ENCODE measurements at places on chromosomes 12 and 14.
A peak's percentile ranks its signal among the peaks of the same experiment; 100 is the strongest.

- DNase-seq, result peak; percentile 66
Observed at GRCh38 chr14:105537580-105538474, 11.4 kb downstream of the TMEM121 start.

- DNase-seq, result no peak
Observed at GRCh38 chr12:108394196-108394595, 55.1 kb upstream of the CMKLR1 start.

GRCh38 chr12:108797677-108798076, 59.7 kb downstream of the SSH1 start:
- DNase-seq, result no peak

GRCh38 chr12:105554223-105554678, 223.8 kb downstream of the C12orf75 start:
- DNase-seq, result no peak

DNA sequence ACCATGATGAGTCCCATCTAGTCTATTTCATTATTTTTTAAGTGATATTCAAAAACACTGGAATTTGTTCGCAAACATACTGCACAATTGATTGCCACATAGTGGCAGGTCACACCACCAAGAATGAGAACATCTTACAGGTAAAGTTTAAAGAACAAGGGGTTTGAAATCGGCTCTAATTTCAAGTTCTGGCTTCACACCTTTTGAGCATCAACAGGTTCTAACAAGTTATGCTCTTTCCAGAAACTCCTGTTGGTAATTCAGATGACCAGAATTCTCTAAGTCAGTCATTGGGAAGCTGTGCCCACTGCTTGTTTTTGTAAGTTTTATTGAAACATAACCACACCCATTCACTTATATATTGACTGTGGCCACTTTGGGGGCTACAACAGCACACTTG, 336.3 kb downstream of the FUT8 start:
- no peak for DNase-seq

DNA sequence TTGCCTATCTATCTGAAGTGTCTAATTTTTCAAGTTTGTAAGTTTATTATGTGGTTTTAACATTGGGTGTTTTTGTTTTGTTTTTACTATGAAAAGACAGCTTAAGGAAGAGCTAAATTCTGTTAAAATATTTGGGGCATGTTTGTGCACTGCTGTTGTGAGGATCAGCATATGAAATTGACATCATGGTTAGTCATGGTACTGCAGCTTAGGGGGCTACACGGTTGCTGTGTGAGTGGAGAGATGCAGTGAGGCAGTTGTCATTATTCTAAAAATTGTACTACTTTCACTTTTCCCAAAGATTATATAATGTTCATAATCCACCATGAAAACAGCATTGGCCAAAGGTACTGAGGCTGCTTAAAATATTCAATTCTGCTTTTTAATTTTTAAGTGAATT, 49.0 kb downstream of the ZC3H14 start:
- no peak for DNase-seq

DNA sequence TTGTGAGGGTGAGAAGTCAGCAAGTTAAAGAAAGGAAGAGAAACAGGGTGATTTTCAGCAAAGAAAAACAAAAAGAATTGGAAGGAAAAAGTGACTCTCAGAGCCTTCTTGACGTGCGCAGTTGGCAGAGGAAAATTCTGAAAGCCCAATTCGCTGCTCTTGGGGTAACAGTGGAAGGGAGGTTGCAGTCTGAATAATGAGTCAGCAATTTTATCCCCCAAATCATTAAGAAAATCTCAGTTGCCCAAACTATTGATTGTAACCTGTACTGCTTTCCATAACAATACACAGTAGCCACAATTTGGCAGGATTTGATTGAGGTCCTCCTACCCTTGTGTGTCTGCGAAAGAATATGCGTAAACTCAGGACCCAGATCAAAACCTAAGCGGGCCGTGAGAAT, 309.1 kb downstream of the EMP1 start:
- DNase-seq, result no peak

DNA sequence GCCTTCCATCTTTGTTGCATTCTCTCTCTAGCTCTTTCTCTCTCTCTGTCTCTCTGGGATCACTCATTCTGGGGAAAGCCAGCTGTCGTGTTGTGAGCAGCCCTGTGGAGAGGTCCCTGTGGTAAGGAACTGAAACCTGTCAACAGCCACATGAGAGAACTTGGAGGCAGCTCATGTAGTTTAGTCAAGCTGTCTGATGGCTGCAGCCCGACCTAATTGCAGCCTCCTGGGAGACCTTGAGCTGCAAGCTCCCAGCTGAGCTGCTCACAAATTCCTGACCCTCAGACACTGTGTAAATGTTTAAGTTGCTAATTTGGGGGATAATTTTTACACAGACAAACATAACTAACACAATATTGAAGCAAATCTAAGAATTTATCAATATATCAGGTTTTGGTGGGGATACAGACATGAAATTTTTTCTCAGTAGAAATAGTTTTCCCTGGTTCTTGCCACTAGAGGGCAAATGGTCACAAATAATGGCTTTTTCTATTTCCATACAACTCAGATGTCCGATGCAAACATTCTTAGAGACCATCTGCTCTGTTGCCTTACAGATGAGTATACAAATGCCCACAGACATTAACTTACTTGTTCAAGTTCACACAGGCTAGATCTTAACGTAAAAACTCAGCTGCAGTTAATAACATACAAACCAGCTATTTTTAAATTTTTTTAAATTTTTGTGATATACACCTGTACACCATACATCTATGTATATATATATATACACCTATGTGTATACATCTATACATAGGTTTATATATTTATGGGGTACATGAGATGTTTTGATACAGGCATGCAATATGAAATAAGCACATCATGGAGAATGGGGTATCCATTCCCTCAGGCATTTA, 15.5 kb upstream of the KRR1 start:
- peak; percentile 86 for DNase-seq

DNA sequence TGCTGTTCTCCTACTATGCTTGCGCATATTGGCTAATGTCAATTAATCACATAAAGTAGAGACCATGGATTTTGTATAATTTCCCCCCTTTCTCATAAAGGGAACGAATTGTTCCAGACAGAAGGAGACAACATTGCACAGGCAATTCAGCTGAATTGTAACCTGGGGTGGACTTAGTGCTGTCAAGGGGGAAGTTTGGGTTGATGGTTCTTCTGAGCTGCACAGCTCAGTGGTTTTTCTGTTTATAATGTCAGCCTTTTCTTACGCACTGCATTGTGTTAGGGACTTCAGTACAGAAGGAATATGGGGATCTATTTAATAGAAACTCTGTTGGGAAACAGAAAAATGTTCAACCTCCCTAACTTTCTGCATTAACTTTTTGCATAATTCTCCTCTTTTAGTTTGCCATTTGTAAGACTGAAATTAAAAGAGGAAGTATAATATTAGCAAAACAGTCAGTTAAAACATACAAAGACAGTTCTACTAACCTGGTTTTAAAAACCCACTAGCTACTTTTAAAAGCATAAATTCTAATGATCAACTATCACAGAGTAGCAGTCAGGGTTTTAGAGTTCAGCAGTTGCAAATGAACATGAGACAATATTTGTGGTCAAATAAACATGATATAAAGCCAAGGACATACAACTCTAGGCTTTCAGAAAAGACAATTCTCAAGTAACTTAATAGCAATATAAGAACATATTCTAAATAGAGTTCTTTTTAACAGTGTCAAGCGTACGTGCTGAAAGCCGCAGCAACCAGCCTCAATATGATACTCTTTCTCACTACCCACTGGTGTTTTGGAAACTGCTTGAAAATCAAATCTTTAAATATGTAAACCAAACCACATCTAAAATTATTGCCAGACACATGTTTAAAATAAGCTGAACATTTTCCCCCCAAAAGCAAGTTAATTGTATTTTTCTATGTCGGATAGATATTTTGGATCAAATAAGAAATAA, 393.0 kb downstream of the FSCB start:
- no peak for DNase-seq

DNA sequence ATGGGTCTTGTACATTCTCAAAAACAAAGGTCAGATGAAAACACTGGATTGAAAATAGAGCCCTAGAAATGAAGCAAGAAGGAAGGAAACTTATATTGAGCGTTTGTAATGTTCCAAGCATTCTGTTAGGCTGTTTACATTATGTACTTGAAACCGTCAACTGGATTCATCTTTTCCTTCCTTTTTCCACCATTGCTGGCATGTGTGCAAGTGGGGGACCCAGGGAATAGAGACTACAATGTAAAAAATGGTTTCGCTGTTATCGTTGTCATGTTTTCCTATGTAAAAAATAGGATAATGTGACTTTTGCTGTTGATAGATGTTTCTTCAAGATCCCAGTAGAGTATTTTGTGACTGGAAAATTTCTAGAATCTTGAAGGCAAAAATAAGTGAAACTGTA, 913.2 kb downstream of the NRXN3 start:
- no peak for DNase-seq

- no peak for DNase-seq
Observed at GRCh38 chr14:76984787-76985375, 43.6 kb downstream of the IRF2BPL start.

- DNase-seq, result no peak
Observed at GRCh38 chr14:104687601-104688504, 1.6 kb upstream of the INF2 start.

GRCh38 chr12:114274131-114274530, 131.8 kb downstream of the TBX5 start:
- DNase-seq, result no peak

GRCh38 chr14:69090187-69090789, 62.6 kb downstream of the DCAF5 start:
- DNase-seq, result peak; percentile 33

DNA sequence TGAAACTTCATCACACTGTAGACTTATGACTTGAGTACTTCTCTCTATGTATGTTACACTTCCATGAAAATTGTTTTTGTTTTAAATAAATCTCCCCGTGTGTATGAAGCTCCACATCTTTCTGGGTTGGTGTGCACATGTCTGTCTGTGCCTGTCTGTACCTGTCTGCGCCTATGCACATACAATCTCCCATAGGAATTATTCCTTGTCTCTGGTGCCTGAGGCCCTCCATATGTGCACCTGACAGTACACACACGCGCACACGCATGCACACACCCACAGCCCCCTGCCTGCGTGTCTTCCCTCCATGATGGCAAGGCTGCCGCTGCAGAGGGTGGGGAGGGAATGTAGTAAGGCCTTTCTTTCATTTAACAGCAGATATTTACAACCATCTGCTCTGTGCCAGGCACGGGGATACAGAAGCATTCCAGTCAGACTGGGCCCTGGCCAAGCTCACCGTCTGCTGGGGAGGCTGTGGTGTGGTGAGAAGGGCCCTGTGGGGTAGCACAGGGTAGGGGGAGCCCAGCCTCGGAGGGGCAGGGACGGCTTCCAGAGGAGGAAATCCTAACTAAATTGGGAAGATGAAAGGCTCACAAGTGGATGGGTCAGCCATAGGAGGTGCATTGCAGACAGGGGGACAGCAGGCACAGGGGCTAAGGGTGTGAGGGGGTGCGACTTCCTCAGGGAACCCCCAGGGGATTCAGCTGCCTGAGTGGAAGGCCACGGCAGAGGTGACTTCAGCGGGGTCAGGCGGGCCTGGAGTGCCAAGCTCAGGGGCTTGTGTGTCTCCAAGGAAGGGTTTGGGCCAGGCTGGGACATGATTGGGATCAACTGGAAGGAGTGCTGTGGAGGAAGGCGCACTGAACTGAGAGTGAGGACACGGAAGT, 26.1 kb downstream of the KRT8 start:
- DNase-seq, result no peak

DNA sequence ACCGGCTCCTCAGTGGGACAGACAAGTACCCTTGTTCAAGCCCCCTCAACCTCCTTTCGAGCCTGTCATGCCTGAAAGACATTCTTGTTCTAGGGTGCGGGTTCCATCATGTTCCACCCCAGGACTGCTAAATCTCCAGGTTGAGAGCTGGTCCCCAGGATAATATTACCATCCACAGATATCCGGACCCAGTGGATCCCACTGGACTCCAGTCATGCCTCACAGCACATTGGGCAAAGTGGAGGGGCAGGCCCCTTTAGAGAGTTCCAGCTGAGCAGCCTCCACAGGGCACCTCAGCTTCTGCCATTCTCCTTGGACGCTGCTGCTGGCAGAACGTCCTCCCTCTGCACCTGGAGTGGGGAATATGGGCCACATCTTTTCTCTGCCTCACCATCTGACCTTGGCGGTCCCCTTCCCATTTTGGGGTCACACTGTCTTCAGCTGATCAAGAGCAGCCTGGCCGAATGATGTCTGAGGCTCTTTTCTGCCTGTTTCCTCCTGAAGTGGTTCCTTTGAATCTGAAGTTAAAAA, 137.4 kb downstream of the BCL11B start:
- DNase-seq, result no peak

- DNase-seq, result no peak
Observed at GRCh38 chr12:70185301-70185700, 57.9 kb upstream of the CNOT2 start.

DNA sequence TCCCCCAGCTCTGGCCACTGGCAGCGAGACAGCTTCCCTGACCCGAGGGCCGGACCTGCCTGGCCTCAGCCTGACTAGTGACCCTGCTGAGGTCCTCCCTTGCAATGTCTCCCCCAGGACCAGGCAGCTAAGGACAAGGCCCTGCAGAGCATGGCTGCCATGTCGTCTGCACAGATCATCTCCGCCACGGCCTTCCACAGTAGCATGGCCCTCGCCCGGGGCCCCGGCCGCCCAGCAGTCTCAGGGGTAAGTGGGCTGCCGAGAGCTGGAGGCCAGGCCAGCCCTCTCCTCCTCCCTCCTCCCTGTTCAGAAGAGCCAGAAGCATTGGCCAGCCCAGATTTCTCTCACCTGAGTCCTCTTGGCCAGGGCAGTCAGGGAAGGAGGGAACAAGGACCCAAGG, 58.1 kb downstream of the TEAD4 start:
- no peak for DNase-seq

GRCh38 chr14:35180179-35180578, 57.8 kb downstream of the PRORP start:
- DNase-seq, result no peak

DNA sequence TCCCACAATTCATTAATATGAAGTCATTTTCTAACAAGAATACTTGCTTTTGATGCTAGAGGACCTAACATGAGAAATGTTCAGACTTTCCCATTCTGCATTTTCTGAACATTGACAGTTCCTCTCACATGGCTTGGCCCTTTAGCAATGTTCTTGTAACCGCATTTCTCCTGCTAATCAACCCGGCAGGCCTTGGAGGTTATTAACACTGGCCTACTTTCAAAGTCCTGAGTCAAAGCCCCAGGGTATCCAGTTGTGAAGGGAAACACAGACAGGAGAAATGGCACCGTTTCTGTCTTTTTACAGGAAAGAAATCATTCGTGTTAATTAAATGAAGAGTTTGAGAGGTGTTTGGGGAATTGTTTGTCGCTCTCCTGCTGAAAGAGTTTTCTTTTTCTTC, 446.5 kb upstream of the MIS18BP1 start:
- no peak for DNase-seq

- no peak for DNase-seq
Observed at GRCh38 chr14:61231810-61232209, 49.3 kb downstream of the TMEM30B start.

Measured in OCI-LY7 (cell line).